NCI-H2081 treated with DMSO at 0.1 percent for 48 hours (cell line): ENCODE measurements at places on chromosomes 1 and 21.

DNA sequence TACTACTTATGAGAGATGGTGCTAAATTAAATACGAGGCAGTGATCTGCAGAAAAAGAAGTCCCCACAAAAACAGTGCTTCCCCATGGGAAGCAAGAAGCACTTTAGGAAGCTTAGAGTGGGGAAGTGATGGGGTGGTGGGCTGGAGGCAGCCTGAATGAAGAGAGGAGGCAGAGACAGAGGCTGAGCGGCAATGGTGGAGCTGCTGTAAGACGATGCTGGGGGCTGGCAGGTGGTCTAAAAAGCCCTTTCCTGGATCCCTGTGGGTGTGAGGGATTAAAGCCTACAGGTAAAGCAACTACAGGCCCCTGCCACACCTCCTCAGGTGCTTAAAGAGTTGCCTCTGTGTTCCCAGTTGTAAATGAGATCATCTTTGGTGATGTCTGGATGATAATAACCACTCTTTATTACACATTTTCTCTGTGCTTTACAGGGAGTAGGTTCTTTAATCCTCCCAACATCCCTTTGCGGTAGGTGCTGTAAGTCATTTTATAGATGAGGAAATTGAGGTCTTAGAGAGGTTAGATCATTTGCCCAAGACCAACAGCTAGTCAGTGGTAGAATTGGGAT lies 39.2 kb downstream of the CNN3 start:
- DNase-seq: no peak

DNA sequence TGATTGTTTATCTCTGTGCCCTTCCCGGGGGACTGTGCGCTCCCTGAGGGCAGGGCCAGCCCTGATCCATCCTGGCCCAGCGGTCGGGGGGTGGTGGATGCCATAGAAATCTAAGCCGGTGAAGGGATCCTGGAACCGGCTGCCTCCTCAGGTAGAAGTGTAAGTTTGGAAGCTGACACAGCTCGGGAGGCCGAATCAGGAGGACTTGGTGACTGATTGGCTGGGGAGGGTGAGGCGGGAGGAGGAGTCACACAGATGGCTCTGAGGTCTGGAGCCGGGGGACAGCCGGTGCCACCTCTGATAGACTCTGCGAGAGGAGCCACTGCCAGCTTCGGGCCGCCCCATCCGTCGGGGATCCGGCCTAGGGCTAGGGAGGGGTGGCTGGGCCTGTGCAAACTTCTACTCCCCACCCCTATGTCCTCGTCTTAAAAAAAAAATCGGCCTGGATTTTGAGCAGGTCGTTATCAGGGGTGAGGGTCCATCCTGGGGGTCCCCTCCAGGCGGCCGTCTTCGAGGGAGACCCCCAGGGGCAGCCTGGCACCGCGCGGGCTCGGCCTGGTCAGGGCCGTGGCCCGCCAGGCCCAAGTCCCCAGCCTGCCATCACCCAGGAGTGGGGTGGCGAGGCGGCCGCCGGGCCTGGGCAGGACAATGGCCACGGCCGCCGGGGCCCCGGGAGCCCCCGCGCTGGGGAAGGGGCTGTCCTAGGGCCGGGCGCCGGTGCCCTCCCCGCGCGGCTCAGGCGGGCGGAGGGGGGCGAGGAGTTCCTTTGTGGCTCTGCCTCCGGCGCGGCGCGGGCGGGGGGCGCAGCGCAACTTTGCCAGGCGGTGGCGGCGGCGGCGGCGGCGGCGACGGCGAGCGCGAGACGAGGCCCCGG lies 708 bp upstream of the ZNF362 start:
- no peak for DNase-seq

DNA sequence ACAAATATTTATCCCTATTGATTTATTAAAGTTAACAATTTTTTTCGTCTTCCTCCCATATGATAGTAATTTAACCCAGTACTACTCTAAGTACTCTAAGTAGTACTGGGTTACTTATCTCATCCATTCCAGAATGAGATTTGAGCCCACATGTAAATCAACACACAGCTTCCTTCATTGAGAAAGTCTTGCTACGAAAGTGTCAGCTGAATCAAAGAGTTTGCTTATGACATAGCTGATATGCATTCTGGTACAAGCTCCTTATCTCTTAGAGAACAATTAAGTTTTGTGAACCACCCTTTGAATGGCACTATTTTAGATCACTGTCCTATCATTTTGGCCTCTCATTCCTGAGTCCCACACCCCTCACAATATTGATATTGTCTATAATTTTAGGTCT lies 2.4 kb upstream of the SLC44A3 start:
- DNase-seq: no peak

GRCh38 chr1:179143322-179143721 lies 61.5 kb downstream of the TOR3A start:
- DNase-seq: no peak

DNA sequence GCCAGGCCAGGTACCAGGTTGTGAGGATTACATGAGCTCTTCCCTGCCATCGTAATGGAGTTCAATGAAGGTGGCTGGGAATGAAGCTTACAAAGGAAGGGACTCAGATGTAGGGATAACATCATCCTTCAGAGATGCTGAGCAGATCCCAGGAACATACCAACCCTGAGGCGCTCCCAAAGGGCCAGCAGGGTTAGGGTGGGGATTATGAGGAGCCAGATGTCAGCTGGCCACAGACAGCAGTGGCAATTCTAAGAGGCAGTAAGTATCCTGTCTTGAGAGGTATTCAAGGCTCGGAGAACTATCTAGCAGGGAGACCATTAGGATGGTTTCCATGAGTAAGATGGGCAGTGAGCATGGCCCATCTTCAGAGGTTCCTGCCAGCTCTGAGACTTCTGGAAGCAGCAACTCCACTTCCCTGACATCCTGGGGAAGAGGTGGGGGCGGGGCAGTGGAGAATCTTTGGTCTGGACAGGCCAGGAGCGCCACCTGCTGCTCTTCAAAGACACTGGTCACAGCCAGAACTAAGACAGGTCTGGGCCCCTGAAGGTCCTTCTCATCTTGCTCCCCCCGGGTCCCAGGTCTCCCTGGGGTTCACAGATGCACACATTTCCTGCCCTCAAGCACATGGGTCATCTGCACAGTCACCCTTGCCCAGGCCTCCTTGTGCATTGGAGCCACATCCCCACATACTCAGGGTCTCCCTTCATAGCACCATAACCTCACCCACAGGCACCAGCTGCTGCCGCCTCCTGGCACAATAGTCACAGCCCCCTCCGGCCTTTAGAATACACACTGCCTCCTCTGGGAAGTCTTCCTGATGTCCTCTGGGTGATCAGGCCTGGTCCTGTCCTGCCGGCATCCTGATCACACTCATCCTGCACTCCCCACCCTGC lies 2.7 kb upstream of the SDC3 start:
- DNase-seq: peak; percentile 4
